ENCODE measurements at places on chromosomes 1 and 21. TPM values are rescaled to one million over a fixed set of nuclear protein-coding genes. Genes with fewer than 3 reads are reported as not detected.

- no peak for DNase-seq
- H3K27ac ChIP-seq, result peak overlapping the region; percentile 59
- no peaks in the 10 kb centered on the region for H3K36me3 ChIP-seq
- H3K4me1 ChIP-seq, result peaks cover 97% of the 10 kb centered on the region
- no peaks in the 10 kb centered on the region for H3K27me3 ChIP-seq
These were observed 7.9 kb downstream of the MEF2D start for GRCh38 chr1:156492591-156493080.

RXFP4 gene
- not detected for total RNA-seq

ANKRD35 gene
- total RNA-seq, result not detected

RIPK4 gene
- 0.30 TPM for total RNA-seq

Data from naive thymus-derived CD4-positive, alpha-beta T cell (primary cell).